T-helper 2 cell (primary cell): ENCODE measurements at places on chromosomes 2 and 18.

DNA sequence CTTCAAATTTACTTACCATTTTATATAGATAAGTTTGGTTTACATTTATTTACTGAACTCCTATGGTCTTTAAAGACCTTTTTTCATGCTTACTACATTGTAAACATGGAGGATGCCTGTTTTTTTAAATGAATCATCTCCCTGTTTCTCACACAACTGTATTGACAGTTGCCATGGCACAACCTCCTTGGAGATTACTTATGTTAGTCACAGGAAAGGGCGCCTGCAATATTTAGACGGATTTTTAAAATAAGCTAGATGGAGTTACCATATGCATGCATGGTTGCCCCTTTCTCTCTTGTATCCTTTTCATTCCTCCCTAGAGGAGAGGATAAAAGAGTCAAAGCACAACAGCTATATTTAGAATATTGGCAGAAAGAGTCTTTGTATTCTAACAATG lies 34.8 kb upstream of the CCDC102B start:
- no peak for DNase-seq

DNA sequence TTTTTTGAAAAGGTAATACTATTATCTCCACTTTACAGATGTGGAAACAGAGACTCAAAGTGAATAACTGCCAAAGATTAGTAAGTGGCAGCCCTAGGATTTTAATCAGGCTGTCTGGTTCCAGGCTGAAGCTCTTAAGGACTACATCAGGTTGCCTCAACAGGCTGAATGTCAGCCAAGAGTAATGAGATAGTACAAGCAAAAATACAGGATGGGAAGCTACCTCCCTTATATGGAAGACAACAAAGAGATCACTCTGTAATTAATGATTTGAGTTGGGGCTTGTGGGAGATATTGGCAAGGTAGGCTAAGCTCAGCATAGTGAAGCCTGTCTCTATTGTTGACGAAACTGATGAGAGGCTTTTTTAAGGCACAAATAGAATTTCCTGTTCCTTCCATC lies 323.1 kb downstream of the KCNJ3 start:
- no peak for DNase-seq

GRCh38 chr2:23734416-23734815 lies 192.5 kb downstream of the ATAD2B start:
- DNase-seq: no peak

- DNase-seq: no peak
Measured at GRCh38 chr18:52340406-52341102, 557 bp downstream of the DCC start.

GRCh38 chr2:75018162-75018561 lies 59.7 kb downstream of the POLE4 start:
- DNase-seq: no peak

- DNase-seq: no peak
Measured at GRCh38 chr2:136185981-136186776, 68.2 kb upstream of the CXCR4 start.

- DNase-seq: no peak
Measured at GRCh38 chr2:22737144-22737543, 647.8 kb upstream of the KLHL29 start.

DNA sequence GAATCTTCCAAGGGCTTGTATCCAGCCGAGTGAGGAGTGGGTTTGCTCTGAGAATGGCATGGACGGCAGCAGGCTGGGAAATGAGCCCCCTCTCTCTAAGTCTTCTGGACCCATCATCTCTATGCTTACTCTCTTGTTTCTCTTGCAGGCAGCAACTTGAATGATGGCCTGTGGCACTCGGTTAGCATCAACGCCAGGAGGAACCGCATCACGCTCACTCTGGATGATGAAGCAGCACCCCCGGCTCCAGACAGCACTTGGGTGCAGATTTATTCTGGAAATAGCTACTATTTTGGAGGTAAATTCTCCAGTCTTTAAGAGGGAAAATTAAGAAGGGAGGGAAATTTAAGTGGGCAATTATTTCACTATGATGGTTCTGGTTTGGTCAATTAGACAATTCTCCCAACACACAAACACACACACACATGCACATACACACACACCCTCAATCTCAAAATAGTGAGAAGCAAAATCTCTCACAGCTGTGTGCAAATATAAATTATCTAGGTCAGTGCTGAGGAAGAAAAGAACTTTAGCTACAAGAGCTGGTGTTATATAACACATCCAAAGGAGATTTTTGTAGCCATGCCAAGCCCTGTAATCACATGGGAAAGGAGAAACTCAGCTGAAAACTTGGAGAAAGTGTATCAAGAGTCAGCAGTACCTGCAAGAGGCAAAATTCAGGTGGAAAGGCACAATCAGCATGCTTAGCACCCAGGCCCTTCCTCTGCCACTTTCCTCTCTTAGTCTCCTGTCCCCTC lies 499.2 kb downstream of the CNTNAP5 start:
- no peak for DNase-seq

DNA sequence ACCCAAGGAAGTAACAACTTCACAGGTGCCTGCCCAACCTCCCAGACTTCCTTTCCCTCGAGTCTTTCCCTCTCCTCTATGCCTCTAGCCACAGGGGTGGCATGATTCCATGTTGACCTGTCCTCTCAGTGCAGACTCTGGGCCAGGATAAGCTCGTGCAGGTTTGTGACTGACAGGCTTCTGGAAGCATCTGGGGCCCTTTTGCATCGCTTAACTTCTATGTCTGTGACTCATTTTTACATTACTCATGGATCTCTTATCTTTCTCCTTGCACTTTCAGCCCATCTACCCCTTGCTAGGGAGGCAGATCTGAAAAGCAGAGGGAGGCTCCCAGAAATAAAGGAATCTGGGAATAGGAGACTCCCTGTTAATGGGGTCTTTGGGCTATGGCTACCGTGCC lies 98.5 kb upstream of the RIOK3 start:
- no peak for DNase-seq
